Memory B cell (primary cell): ENCODE measurements at places on chromosomes 7 and 10.

- DNase-seq = no peak
Measured at GRCh38 chr7:1307828-1308227, 75.2 kb downstream of the UNCX start.

GRCh38 chr7:149616898-149617297 lies 119.3 kb upstream of the ZNF746 start:
- no peak for DNase-seq

- DNase-seq = no peak
Measured at GRCh38 chr10:121500701-121501332, 97.4 kb downstream of the FGFR2 start.

DNA sequence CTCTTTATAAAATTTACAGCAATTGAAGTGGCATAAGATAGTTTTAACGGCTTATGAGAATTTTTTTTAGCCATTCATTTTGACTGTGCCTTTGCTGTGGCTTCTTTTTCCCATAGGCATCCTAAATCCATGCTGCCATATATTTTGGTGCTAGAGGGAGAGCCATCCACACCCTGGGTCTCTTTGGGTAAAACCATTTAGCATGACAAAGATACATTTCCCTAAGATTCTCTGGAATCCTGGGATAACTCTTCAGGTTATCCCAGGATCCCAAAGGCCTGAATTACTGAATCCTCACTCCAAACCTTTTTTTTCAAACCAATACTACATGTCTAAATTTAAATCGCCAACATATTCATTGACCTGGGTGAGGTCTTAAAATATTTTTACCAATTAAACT lies 28.9 kb downstream of the DNAJC12 start:
- no peak for DNase-seq

DNA sequence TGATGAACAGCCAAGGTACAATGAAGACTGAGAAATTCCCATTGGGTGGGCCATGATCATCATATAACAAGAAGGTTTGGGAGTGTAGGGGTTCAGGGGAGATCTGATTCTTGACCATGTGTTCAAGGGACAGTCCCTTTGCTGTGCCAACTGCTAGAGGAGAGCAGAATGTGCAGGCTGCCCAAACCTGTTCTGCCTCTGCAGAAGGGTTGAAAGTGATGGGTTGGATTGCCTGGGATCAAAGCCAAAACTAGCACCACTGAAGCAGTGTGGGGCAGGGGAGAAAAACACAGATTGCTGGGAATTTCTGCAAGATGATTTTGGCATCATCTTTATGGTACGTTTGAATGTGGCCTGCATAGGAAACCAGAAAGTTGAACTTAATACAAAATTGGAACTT lies 303.9 kb downstream of the OTUD1 start:
- DNase-seq = no peak

DNA sequence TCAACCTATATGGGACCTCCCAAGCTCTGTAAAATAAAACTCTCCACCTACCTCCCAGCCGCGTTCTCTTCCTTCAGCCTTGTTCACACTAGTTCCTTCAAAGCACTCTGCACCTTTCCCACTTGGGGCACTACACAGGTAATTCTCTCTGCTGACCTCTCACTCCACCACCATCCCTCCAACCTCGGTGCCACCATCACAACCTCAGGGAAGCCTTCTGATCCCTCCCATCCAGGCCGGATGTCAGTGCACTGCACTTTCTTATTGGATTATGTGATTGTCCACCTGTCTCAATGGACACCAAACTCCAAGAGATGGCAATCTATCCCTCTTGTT lies 7.0 kb downstream of the LARP4B start:
- DNase-seq = no peak

- DNase-seq = no peak
Measured at GRCh38 chr7:72219500-72219899, 192.6 kb downstream of the CALN1 start.

DNA sequence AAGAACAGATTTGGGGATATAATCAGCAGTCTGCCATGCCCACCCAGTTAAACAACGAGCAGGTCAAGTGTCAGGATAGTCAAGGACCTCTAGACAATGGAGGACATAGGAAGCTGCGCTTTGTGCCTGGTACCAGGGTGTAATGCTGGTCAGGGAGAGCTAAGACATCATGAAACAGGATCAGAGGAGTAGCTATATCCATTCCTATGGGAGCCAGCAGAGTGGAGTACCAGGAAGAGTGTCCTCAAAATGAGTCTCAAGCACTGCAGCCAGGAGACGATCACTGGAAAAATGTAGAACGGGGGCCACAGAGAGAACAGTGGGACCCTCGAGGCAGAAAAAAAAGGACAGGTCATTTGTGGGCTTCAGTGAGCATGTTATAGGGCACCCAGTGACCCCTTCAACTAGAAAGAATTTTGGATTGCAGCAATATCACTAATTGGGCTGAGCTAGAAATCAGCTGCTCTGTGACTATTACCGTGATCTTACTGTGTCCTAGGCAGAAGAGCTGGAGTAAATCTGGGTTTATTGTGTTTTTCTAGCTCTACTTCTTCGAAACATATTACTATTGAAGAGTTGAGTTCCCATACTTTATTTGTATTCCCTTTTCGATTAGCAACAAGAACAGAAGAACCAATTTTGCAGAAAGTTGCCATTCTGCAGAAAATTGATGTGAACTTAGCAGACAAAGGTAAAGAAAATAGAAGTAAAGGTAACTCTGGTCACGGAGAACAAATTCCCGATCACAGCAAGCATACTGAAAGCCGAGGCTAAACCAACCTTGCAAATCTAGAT lies 319.6 kb downstream of the AHR start:
- no peak for DNase-seq

- DNase-seq = no peak
Measured at GRCh38 chr7:116171094-116171493, 39.2 kb upstream of the TES start.

GRCh38 chr7:124992851-124993562 lies 63.4 kb upstream of the POT1 start:
- no peak for DNase-seq

DNA sequence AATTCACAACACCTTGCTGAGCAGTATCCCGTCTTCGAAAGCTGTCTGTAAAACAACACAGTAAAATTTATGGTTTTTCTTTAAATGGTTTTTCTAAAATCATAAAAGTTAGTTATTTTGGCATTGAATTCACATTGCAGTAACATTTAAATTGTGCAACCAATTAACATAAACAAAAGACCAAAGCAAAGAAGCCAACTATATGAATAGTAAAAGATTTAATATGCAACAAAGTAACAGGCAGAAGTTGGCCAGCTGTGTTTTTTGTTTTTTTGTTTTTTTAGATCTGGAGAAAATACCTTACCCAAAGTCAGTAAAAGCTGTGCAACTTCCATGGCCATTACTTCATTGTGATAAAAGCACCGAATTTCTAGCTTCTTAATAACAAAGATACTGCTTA lies 11.3 kb downstream of the SRI start:
- DNase-seq = no peak

DNA sequence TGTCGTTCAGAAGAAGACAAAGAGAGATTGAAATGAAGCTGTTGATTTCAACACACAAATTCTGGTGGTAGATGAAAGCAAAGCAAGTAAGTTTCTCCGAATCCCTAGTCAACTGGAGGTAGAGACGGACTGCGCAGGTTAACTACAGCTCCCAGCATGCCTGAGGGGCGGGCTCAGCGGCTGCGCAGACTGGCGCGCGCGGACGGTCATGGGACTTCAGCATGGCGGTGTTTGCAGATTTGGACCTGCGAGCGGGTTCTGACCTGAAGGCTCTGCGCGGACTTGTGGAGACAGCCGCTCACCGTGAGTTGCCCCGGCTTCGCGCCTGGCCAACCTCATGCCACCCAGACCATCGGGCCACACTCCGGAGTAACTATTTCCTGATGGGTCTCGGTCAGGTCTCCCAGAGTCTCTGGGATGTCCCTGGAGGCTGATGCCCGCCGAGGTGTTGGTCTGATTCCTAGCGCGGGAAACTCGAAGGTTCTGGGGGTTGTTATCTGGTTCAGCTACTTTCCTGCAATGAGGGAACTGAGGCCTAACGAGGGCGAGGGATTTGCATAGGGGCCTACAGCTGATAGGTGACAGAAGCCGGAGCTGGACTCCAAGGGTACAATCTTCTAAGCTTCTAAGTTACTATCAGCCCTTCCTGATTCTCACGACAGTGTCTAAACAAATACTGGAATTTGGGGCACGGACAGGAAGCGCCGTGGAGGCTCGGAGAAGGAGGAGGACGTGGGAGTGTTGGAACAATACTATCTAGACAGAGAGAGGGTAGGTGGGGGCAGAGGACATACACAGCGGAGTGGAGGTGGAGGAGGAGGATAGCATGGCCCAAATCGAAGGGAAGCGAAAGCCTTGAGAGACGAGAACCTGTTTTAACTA lies at the start of gene RPP30:
Gene RPP30, plus strand, starts transcription at position 209 of the 882 bp plus-strand sequence. Its CDS starts 13 bp downstream, at position 222.
- peak; percentile 74 for DNase-seq

DNA sequence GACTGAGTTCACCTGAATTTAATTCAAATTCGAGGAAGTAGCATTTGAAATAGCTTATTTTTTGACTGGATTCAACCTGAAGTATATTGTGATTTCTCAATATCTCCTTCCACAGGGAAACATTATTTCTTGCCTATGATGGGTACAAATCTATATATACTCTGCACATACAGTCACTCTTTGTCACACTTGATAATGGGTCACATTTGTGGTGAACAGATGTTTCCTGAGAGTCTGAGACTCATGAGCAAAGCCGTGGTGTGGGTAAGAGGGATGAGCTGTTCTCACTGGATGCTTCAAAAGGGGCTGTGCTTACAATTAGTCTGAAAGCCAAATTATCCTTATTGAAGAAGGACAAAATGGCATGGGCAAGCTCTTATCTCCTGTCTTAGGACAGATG lies 18.0 kb upstream of the TBXAS1 start:
- DNase-seq = no peak

DNA sequence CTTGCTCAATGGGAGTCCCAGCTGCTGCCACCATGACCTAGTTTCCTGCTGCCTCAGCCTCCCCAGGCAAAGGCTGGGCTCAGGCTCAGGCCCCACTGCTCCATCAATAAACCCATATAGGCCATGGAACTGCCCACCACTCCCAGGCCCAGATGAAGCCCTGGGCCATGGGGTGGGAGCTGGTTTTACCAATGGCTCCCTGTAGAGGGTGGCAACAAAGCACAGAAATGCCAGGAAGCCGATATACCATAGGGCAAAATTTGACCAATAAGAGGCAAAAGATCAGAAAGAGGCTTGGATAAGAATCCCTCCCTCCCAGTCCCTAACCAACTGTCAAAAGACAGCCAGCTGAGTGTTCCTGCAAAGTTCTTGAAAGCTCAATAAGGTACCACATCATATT lies 101.8 kb upstream of the DOCK1 start:
- no peak for DNase-seq

GRCh38 chr7:128044064-128044463 lies 12.8 kb upstream of the LRRC4 start:
- no peak for DNase-seq

- no peak for DNase-seq
Measured at GRCh38 chr7:155167706-155168365, 97.7 kb downstream of the HTR5A start.

DNA sequence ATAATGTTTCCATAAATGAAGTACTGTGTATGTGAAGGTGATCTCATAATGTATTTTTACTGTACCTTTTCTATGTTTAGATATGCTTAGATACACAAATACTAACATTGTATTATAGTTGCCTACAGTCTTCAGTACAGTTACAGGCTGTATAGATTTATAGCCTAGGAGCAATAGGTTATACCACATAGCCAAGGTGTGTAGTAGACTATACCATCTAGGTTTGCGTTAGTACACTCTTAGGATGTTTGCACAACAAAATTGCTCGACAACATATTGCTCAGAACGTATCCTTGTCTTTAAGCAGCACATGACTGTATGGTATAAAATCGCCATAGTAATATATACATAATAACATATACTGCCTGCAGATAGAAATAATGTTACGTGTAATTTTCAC lies 42.9 kb downstream of the WAC start:
- DNase-seq = no peak

DNA sequence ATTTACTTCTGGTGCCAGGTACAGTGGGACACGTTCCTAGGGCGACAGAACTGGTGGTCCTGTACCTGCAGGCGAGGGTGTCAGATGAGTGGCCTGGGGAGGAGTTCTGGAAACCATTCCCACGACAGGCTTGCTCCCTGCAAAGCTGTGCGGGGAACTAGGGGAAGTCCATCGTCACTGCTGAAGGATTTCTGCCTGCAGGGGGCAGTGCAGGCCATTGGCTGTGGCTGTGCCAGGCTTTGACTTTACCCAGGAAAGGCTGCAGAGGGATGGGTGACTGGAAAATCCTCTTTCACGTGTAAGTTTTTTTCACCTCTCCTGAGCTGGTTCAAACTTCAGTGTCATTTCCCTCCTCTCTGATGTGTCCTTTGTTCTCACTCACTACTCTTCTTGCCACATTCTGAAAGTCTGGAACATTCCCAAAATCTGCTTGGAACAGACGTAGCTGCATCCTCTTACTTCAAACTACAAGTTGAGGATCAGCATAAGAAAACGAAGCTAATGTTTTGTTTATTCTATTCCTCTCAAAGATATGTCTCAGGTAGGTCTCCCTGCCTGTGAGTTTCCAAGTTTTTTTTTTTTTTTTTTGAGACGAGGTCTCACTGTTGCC lies 126.5 kb downstream of the SH2D4B start:
- DNase-seq = peak; percentile 26

- no peak for DNase-seq
Measured at GRCh38 chr10:110456523-110457091, 41.1 kb upstream of the DUSP5 start.

GRCh38 chr10:29343607-29344038 lies 54.8 kb downstream of the LYZL1 start:
- DNase-seq = no peak

- DNase-seq = no peak
Measured at GRCh38 chr7:141731476-141732149, 6.5 kb upstream of the SSBP1 start.

DNA sequence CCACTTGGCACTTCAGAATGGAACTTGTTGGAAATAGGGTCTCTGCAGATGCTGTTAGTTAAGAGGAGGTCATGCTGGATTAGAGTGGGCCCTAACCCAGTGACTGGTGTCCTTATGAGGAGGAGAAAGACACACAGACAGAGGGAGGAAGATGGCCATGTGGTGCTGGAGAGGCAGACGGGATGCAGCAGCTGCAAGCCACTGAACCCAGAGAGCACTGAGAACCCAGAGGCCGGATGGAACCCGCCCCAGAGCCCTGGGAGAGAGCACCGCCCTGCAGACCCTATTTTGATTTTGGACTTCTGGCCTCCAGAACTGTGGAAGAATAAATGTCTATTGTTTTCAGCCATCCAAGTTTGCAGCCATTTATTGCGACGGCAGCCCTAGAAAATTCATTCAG lies 58.0 kb upstream of the EBF3 start:
- no peak for DNase-seq
